ENCODE measurements at places on chromosomes 2 and 18.

DNA sequence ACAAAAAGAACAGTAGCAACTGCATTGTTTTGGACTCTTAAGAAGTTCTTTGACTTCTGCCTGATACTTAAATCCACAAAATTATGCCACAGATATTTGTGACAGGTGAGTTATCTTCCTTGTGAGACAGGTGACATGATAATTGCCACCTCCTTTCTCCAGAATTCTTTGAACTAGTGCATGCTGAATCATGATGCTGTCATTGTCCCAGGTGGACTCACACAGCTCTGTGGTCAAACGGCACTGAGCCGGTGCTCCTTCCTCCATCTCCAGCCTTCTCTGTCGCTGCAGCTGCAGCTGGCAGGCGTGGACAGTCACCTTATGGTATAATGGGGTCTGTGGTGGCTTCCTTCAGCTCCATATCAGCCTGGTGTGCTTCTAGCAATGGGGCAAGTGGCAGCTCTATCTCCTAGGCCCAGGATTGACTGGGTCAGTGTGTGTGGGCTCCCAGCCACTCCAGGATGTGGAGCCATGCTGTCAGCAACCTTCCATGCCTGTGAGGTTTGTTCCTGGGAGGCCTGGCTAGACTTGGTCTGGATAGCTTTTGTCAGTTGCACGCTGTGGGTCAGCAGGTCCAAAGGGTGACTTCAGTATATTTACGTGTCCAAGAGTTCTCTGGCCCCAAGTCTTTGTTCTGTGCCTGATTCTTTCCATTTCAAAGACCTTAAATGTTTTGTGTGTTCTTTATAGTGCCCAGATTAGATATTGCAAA is 15.7 kb downstream of the ARMC9 start:
- DNase-seq = no peak

- DNase-seq = peak; percentile 68
Observed at GRCh38 chr2:234463626-234464290, 33.1 kb downstream of the ARL4C start.

DNA sequence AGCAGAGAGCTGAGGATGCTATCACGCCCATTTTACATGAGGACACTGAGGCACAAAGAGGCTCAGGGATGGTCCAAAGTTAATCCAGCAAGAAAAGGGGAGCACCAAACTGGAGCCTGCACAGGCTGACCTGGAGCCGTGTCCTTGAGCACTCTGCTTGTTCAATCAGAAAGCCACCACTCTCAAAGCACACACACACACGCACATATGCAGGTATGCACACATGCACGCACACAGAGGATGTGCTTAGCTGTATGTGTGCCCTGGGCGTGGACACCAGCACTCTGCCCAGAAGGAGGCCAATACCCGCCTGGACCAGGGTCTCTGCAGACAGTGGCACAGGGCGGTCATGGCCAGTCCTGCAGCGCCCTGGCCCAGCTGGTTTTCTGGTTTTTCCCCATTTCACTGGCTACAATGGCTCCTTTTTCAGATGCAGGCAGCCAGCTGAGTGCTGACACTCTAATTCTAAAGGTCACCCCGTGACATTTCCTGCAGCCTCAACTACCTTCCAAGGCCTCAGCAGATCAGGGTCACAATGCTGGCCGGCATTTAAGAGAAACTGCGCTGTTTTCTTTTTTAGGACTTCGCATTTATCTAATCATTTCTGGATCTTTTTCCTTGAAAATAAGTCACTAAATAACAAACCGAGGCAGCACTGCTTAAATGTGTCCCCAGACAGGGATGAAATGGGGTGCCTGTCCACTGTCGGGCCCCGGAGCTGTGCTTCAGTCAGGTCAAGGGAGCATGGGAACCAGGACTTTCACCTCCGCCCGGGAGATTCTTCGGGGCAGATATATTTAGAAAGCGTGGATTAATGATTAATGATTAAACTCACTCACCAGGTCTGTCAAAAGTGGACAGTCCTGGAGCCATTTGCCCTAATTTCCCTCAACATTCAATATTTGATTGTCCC is 104.5 kb downstream of the HDAC4 start:
- DNase-seq = no peak

DNA sequence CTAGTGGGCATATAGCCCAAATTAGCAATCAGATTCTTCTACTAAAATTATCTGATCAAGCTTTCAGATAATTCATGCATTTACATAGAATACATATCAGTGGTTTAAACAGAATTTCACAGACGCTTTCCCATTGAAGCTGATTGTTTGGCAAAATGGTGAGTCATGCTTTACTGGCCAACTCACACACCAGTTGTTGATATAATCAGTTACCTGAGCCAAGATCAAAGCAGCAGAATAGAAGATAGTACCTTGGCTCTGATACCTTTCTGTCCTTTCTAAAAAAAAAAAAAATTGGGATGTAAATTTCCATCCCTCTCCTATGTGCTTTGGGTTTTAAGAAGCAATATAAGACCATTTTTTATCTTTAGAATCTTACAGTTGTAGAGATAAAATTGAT is 178.0 kb downstream of the MCFD2 start:
- DNase-seq = no peak

GRCh38 chr2:74668087-74668486 is 14.0 kb downstream of the SEMA4F start:
- no peak for DNase-seq

GRCh38 chr2:119253114-119253702 is 29.6 kb downstream of the STEAP3 start:
- DNase-seq = no peak

DNA sequence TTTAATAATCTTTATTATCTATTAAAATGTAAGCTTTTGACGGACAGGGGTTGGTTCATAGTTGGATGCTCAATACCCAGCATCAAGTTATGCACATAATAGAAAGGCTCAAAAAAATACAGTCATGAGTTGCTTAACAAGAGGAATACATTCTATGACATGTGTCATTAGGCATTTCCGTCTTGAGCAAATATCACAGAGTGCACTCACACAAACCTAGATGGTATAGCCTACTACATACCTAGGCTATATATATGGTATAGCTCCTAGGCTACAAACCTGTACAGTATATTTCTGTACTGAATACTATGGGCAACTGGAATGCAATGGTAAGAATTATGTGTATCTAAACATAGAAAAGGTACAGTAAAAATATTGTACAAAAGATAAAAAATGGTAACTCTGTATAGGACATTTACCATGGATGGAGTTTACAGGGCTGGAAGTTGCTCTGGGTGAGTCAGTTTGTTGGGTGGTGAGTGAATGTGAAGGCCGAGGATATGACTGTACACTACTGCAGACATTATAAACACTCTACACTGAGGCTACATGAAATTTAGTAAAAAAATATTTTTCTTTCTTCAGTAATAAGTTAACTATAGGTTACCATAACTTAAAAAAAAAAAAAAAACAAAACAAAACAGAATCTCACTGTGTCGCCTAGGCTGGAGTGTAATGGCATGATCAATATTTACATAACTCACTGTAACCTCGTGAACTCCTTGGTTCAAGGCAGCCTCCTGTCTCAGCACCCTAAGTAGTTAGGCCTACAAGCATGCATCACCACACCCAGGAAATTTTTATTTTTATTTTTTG is 201.2 kb downstream of the NBAS start:
- DNase-seq = no peak

DNA sequence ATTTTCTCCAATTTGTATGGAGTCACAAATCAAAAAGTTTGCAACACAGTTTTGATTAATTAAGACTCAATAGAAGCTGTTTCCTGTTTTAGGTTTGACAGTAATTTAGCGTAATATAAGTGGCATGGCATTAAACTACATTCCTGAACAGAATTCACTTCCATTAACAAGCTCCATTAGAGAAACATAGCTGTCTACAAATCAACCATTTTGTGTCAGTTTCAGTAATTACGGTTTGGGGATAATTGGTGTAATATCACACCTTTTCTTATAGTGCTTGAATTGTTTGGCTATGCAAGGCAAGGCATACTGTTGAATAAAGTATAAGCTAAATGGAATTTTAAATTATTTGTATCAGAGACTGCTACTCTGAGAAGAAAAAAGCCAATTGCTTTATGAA is 585.5 kb downstream of the CBLN2 start:
- no peak for DNase-seq

- DNase-seq = no peak
Observed at GRCh38 chr2:232203166-232203891, 175.2 kb upstream of the ALPP start.

GRCh38 chr2:191847764-191848163 is 876 bp upstream of the CAVIN2 start:
- DNase-seq = no peak

DNA sequence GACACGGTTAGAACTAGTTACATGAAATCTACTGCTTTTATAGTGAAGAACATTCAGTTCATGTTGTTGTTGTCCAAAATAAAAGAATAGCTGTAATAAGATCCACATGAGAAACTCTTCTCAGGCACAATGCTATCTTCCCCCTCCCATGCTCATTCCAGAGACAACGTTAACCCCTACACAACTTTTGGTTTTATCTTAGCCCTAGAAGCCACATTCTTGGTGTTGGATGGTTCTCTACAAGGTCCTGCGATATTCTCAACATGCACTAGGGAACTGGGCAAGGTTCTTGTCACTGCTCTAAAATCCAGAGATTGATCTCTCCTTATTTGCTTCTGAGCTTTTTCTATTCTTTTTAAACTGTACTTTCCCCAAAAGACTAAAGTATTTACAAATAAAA is 51.3 kb upstream of the DNAH7 start:
- no peak for DNase-seq

Data from activated CD4-positive, alpha-beta T cell treated with anti-CD3 and anti-CD28 coated beads for 1 hour (primary cell).